ENCODE measurements at places on chromosomes 2 and 18. TPM values are rescaled to one million over a fixed set of nuclear protein-coding genes. Genes with fewer than 3 reads are reported as not detected.

Gene IL36RN
- not detected for total RNA-seq

Gene SOX11
- total RNA-seq: not detected

Gene RAB6C
- 0.34 TPM for total RNA-seq

Gene KCNG2
- total RNA-seq: not detected

Gene CRYGC
- not detected for total RNA-seq

Gene DSC2
- 5.1 TPM for total RNA-seq

Gene TRABD2A
- total RNA-seq: 4.1 TPM

Gene RAX
- total RNA-seq: not detected

Gene WDR75
- total RNA-seq: 43.0 TPM

Gene ABCG8
- total RNA-seq: not detected

Gene CFAP221
- 2.8 TPM for total RNA-seq

Gene RUFY4
- total RNA-seq: 5.6 TPM

Gene ADD2
- total RNA-seq: 2.1 TPM

Gene CFC1
- total RNA-seq: not detected

Gene C2orf74
- total RNA-seq: 18.2 TPM

Gene ZEB2
- total RNA-seq: 92.4 TPM

Gene PRKCE
- 54.3 TPM for total RNA-seq

Gene GKN2
- total RNA-seq: not detected

Gene GATA6
- total RNA-seq: 12.6 TPM
